Bronchial smooth muscle cell (primary cell): ENCODE measurements at places on chromosomes 7 and 10. TPM values are rescaled to one million over a fixed set of nuclear protein-coding genes. Genes with fewer than 3 reads are reported as not detected.

COBL gene
- total RNA-seq, result not detected in 2 replicates

SDK1 gene
- 1.4 and 7.8 TPM in 2 replicates for total RNA-seq

SEMA3C gene
- 126 and 190 TPM in 2 replicates for total RNA-seq

AGAP9 gene
- 2.7 and 4.1 TPM in 2 replicates for total RNA-seq

LFNG gene
- total RNA-seq, result 1.4 and 1.6 TPM in 2 replicates

ADARB2 gene
- total RNA-seq, result under 0.01 TPM in 1 of 2 replicates, not detected in the other

FOXP2 gene
- total RNA-seq, result 4.2 and 6.1 TPM in 2 replicates

INMT gene
- 14.3 and 17.0 TPM in 2 replicates for total RNA-seq

CALML5 gene
- total RNA-seq, result 0.17 TPM in 1 of 2 replicates, not detected in the other

ATG9B gene
- total RNA-seq, result under 0.01 TPM in 2 replicates

CYP3A5 gene
- total RNA-seq, result 3.1 and 3.9 TPM in 2 replicates

SYT15B gene
- total RNA-seq, result not detected in 2 replicates

GAD2 gene
- total RNA-seq, result not detected in 2 replicates

MPP7 gene
- under 0.01 and 0.26 TPM in 2 replicates for total RNA-seq

CFAP43 gene
- 0.16 and 0.52 TPM in 2 replicates for total RNA-seq

OR9A4 gene
- total RNA-seq, result not detected in 2 replicates

SUV39H2 gene
- total RNA-seq, result 4.7 and 5.8 TPM in 2 replicates

PTPRN2 gene
- under 0.01 and 0.34 TPM in 2 replicates for total RNA-seq

ASZ1 gene
- not detected in 2 replicates for total RNA-seq

OIT3 gene
- total RNA-seq, result 0.26 and 0.32 TPM in 2 replicates

EBF3 gene
- total RNA-seq, result 9.0 and 18.0 TPM in 2 replicates

ZNF488 gene
- total RNA-seq, result 0.34 TPM in 1 of 2 replicates, not detected in the other

GLI3 gene
- total RNA-seq, result 4.9 and 6.4 TPM in 2 replicates

CUZD1 gene
- total RNA-seq, result 0.43 and 0.47 TPM in 2 replicates

TRIP6 gene
- total RNA-seq, result 73.1 and 81.6 TPM in 2 replicates

SPDYE6 gene
- total RNA-seq, result not detected in 2 replicates

GHRHR gene
- total RNA-seq, result not detected in 2 replicates

TEX47 gene
- not detected in 2 replicates for total RNA-seq

CYP26A1 gene
- total RNA-seq, result not detected in 2 replicates

NKX1-2 gene
- total RNA-seq, result not detected in 2 replicates

HIP1 gene
- total RNA-seq, result 10.2 and 16.1 TPM in 2 replicates

SNCG gene
- 7.2 and 69.4 TPM in 2 replicates for total RNA-seq

RNF133 gene
- total RNA-seq, result 0.16 and 0.34 TPM in 2 replicates

VPS37D gene
- total RNA-seq, result 7.5 and 8.7 TPM in 2 replicates

ANKRD61 gene
- not detected in 2 replicates for total RNA-seq

ELOVL3 gene
- 0.47 and 0.69 TPM in 2 replicates for total RNA-seq

RTKN2 gene
- total RNA-seq, result 0.17 and 0.47 TPM in 2 replicates

ANKRD30A gene
- total RNA-seq, result not detected in 2 replicates

BMPER gene
- 7.4 and 11.5 TPM in 2 replicates for total RNA-seq

PPP1R3C gene
- 125 and 167 TPM in 2 replicates for total RNA-seq

UTF1 gene
- not detected in 2 replicates for total RNA-seq

NPTX2 gene
- total RNA-seq, result under 0.01 TPM in 1 of 2 replicates, not detected in the other

LRMDA gene
- 0.77 and 3.8 TPM in 2 replicates for total RNA-seq

ATOH7 gene
- not detected in 2 replicates for total RNA-seq

ZNF365 gene
- total RNA-seq, result 0.94 and 2.8 TPM in 2 replicates

TAS2R41 gene
- not detected in 2 replicates for total RNA-seq

DMBT1 gene
- under 0.01 TPM in 2 replicates for total RNA-seq

GHITM gene
- total RNA-seq, result 153 and 181 TPM in 2 replicates

ADRB1 gene
- not detected in 2 replicates for total RNA-seq

PTPN20 gene
- under 0.01 and 0.09 TPM in 2 replicates for total RNA-seq

FBXO24 gene
- 0.43 and 0.47 TPM in 2 replicates for total RNA-seq
